Ovary (tissue), 10 donors: ENCODE measurements at places on chromosomes 5 and 9.

DNA sequence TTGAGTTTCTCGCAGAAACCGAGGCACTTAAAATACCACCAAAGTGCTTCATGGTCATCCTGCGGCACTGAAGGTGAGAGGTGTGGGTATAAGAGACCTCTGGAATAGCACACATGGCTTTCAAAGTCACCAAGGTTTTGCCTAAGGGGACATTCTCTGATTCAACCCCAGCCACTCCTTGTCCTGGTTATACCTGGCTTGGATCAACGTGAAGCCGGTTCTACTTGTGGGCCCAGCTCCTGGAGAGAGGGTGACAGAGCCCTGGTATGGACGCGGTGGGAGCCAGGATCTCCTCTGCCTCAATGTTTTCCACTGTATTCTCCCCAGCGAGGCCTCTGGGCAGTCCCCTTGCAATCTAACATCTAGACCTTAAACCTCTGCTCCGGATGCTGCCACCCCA lies 132.0 kb downstream of the FSTL4 start:
- DNase-seq, result no peak

- DNase-seq, result no peak
Observed at GRCh38 chr9:71638627-71639026, 129.7 kb downstream of the CEMIP2 start.

GRCh38 chr5:119285070-119285916 lies 70.5 kb upstream of the TNFAIP8 start:
- DNase-seq, result no peak

DNA sequence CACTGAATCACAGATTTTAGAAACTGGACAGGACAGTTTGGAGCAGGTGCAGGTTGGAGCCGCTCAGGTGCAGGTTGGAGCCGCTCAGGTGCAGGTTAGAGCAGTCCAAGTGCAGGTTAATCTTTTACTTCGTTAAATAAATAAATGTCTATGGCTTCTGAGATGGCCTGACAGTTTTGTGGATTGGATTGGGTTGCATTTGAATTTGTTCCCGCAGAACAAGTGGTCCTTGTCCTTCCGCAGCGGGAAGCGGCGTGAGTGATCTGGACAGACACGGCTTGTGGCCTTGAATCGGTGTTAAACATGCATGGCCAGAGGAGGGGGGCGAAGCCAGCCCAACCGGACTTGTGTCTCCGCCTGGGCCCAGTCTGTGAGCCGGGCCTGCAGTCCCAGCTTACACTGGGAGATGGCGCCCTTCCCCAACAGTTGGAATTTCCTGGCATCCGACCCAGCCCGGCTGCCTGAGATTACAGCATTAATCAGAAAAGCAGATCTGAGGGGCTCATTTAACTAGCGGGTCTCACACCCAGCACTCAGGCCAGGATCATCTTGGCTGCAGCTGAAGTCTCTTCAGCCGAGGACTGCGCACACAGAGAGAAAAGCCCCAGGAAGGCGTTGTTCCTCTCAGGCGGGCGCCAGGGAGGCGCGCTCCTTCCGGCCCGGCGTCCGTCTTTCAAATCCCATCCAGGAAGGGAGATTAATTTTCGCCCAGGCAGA lies 1.5 kb upstream of the OLFM1 start:
- DNase-seq, result peak; percentile 88

DNA sequence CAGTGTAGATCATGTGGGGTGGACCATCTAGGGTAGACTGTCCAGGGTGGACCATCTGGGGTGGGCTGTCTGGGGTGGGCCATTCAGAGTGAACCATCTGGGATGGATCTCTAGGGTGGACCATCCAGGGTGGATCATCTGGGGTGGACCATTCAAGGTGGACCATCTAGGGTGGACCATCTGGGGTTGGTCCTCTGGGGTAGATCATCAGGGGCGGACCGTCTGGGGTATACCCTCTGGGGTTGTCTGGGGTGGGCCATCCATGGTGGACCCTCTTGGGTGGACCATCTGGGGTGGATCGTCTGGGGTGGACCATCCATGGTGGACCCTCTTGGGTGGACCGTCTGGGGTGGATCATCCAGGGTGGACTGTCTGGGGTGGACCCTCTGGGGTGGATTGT lies 64.3 kb downstream of the KCNT1 start:
- DNase-seq, result no peak

- no peak for DNase-seq
Observed at GRCh38 chr5:54932789-54933188, 52.6 kb downstream of the ESM1 start.
